ENCODE measurements at places on chromosomes 5 and 9.
A peak's percentile ranks its signal among the peaks of the same experiment; 100 is the strongest.

DNA sequence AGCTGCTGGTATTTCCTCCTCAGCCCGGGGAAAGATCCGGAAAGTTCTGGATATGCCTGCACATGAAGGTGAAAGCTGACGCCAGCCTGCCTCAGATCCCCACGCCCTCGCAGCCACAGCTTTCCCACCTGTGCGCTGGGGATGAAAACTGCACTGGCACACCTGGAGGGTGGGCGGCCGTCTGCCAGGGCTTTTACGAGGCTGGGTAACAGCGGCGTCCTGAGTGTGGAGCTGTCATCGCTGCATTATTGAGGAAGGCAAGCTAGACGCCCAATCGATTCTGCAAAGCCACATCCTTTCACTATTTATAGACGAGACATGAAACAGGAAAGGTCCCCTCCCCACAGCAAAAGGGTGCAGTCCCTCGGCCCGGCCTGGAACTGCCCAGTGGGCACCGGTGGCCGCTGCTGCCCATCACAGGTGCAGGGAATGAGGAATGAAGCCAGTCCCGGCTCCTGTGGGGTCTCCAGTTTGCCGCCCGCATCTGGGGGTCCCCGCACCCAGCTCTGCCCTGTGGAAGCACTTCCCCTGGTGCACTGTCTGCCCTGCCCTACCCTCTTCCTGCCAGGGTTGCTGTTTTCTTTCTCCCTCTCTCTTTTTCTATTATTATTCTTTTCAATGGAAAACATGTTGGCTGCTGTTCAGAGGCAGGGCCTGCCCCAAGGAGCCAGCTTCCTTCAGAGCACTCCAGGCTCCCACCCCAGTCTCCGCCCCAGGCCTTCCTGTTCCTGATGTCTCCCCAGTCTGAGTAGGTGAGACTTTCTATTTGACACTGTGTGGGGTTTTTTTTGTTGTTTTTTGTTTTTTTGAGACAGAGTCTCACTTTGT, 7.0 kb downstream of the NOTCH1 start:
- DNase-seq, result peak; percentile 83

DNA sequence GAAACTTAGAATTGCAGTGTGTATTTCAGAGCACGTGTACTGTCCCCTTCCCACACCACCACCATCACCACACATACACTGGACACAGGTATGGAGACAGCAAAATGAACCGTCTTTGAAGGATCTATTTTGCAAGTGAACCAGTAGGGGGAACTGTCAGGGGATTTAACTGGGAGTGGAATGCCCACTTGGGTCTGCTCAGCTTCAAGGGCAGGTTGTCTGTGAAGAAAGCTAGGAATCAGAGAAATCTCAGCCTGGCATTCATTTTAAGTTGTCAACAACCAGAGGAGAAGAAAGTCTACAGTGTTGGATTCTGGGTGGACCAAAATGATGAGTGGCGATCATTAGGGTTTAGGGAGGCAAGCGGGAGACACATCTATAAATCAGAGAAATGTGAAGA, 147.0 kb downstream of the DCP2 start:
- no peak for DNase-seq

DNA sequence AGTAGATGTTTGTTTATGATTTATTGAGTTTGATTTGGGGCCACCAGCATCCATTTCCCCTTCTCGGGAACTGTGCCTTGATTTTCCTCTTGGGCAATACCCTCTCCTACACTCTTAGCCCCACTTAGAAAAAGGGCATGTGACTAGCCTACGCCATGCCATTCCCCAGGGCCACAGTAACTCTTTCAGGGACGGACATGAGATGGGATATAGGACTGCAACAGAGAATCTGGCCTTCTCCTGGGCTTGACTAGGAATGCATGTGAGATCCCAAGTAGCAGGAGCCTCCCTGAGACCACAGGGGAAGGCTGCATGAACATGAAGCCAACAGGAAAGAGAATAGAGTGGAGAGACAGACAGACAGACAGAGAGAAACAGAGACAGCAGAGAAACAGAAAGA, 30.7 kb upstream of the SPARC start:
- DNase-seq, result no peak

DNA sequence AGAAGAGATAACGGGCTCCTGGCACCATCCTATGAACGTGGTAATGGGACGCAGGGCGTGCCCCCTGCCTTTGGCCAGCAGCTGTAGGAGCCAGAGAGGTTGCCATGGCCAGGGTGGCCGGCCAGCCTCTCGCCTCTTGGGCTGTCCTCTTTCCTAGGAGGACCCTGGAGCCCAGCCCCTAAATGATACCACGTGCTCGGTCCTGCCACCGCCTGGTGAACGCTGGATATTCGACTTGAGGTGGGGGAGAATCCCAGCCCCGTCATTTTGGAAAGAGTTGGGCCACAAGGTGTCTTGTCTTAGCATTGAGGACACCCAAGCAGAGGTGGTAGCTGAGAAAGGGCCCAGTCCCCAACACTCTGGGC, 391 bp upstream of the NRG2 start:
- DNase-seq, result peak; percentile 1

- DNase-seq, result no peak
Measured at GRCh38 chr9:136333045-136333444, 5.7 kb downstream of the GPSM1 start.

GRCh38 chr5:10747678-10748622, 13.1 kb downstream of the DAP start:
- no peak for DNase-seq

- no peak for DNase-seq
Measured at GRCh38 chr5:44783634-44784315, 25.0 kb upstream of the MRPS30 start.

GRCh38 chr9:69040646-69041045, 5.1 kb downstream of the FXN start:
- DNase-seq, result no peak

- DNase-seq, result no peak
Measured at GRCh38 chr9:128551657-128552152, 682 bp upstream of the SPTAN1 start.

- no peak for DNase-seq
Measured at GRCh38 chr9:12091865-12092527, 601.2 kb upstream of the TYRP1 start.

DNA sequence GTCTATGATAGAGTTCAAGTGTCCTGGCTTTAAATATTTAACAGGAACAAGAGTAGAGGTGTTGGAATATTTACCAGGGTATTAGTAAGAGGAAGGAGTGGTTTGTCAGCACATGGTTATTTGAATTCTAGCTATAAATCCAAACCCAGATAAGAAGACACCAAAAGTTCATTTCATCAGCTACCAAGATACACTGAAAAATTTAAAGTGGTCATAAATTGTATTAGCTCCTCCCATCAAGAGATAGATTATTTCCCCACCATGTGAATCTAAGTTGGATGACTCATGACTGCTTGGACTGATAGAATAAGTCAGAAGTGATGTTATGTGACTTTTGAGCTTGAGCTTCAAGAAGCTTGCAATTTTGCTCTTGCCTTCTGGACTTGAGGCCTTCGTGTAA, 72.1 kb upstream of the GRAMD2B start:
- no peak for DNase-seq

DNA sequence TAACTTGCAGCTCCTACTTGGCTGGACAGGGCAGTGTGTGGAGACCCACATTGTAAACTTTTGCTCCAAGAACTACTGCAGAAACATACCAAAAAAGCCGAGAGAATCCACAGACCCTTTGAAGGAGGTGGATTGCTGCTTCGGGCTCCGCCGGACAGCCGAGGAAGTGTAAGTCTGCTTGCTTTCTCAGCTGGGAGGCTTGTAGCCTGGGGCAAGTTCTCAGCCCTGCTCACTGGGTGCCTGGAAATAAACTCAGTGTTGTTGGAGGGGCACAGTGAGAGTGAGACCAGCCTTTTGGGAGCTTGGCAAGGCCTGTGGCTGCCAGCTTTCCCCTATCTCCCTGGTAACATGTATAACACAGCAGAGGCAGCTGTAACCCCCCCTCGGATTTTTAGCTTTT, 215.6 kb downstream of the SYK start:
- DNase-seq, result no peak

- DNase-seq, result no peak
Measured at GRCh38 chr5:149422366-149423048, 43.4 kb upstream of the IL17B start.

DNA sequence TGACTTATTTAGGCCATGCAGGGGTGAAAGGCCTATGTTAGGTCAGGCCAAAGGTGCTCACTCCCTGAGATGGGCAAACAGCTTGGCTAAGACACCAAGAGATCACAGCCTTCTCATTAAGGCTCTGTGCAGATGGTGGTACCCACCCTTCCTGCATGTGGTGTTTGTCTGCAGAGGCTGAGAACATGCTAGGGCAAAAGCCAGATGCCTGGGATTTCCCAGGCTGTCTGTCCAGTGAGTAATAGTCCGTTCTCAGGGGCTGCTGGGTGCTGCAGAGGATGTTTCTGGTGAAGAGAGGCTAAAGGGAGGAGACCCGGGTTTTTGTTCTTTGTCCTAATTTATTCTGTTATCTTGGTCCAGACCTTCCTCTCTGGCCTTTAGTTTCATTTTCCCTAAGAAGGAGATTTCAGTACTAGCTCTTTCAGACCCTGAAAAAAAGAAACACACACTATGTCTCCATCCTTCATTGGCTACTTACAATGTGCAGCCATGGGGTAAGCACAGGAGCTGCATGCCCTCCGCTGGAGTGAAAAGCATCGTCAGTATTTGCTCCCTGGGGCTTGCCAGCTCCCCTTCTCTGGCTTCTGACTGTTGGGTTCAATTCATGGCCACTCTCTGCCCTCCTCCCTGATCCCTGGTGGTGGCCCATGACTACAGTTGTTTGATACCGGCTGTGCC, 23.4 kb upstream of the GLRA1 start:
- no peak for DNase-seq

GRCh38 chr5:143436871-143437270, 33.4 kb upstream of the NR3C1 start:
- DNase-seq, result no peak

GRCh38 chr9:122200960-122201595, 27.7 kb downstream of the LHX6 start:
- DNase-seq, result no peak

DNA sequence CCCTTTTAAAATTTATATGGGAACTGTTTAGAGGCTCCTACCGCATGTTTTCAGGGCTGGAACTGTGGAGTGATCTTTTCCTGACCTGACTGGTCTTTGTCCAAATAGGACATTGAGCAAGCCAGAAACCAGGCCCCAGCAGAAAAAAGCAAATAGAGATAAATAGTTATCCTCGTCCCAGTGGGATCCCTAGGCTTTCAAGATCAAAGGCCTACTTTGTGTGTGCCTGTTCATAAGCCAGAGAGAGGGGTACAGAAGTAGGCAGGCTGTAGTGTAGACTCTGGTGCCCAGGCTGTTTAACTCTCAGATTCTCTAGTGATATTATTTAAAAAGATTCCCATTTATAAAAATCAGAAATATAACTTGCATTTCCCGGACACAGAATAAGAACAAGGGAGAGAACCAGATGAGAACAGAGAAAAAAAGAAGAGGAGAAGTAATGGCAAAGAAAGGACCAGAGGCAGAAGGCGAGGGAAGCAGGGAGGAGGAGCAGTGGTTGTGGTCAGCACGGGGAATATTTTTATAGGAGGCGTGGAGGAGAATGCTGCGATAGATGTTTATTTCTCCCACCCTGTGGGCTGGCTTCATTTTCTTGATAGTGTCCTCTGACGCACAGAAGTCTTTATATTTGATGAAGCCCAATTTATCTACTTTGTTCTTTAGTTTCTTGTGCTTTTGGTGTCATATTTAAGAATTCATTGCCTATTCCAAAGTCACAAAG, 101.2 kb downstream of the AOPEP start:
- no peak for DNase-seq

GRCh38 chr5:53482717-53483638, 2.5 kb downstream of the FST start:
- peak; percentile 9 for DNase-seq

- no peak for DNase-seq
Measured at GRCh38 chr5:72188166-72188565, 80.9 kb downstream of the MAP1B start.

- DNase-seq, result no peak
Measured at GRCh38 chr5:76982450-76982849, 29.6 kb downstream of the CRHBP start.

GRCh38 chr9:105860516-105860915, 166.2 kb downstream of the TMEM38B start:
- DNase-seq, result no peak

DNA sequence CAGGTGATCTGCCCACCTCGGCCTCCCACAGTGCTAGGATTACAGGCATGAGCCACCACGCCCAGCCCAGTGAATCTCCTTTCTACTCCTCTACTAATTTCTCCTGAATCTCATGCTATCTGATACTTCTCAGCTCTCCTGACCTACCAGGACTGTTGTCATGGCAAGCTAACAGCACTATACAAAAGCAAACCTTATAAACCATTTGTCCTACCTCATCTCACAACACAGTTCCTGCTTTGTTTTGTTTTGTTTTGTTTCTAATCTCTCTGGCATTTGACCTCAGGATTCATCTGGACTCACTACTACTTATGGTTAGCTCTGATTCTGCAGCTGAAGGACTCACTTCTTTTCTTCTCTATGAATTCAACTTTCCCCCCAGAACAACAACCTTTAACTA, 734.8 kb downstream of the TLE1 start:
- no peak for DNase-seq

- DNase-seq, result no peak
Measured at GRCh38 chr5:169538944-169539343, 44.6 kb upstream of the SPDL1 start.

DNA sequence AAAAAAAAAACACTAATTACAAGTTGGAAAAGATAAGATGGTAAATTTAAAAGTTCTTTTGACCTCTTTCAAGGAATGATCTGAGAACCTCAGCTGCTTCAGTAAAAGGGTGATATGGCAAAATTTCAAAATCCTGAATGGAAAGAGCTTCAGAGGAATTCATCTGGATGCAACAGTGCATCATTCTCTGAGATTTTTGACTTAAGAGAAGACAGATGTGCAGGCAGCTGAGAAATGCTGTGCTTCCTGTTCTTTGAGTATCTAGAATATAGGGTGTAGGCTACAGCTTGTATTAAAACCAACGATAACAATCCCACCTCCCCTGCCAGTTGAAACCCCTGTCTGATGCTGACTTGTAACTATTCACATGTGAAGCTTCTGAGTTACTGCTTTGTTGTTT, 6.2 kb downstream of the FRMPD1 start:
- DNase-seq, result no peak

- DNase-seq, result no peak
Measured at GRCh38 chr9:129675620-129676019, 10.2 kb downstream of the PRRX2 start.

DNA sequence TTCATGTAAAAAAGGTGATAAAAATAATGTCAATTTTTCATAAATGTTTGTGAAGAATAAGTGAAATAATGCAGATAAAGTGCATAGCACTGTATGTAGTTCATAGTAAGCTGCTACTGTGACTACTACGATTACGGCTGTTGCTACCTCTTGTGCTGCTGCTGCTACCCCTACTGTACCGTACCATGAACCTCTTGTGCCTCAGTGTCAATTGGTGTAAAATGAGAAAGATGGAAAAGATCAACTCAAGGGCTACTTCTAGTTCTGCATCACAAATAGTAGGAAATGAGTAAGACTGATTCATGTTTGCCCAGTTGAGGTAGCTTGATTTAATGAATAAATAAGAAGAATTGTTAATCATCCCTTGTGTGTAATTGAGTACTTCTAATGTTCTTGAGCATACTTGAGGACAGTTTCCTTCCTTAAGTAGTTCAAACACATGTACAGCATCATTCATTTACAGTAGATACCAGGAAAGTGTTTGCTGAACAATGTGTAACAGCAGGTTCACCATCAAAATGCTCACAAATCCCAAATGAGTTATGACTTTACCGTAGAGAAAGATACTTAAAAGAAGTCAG, 200.0 kb upstream of the ATP10B start:
- no peak for DNase-seq

- DNase-seq, result no peak
Measured at GRCh38 chr9:93730648-93731047, 154.3 kb downstream of the PHF2 start.

Data from CD4-positive, alpha-beta memory T cell (primary cell).